ENCODE measurements at places on chromosomes 2 and 18. TPM values are rescaled to one million over a fixed set of nuclear protein-coding genes. Genes with fewer than 3 reads are reported as not detected.

DNA sequence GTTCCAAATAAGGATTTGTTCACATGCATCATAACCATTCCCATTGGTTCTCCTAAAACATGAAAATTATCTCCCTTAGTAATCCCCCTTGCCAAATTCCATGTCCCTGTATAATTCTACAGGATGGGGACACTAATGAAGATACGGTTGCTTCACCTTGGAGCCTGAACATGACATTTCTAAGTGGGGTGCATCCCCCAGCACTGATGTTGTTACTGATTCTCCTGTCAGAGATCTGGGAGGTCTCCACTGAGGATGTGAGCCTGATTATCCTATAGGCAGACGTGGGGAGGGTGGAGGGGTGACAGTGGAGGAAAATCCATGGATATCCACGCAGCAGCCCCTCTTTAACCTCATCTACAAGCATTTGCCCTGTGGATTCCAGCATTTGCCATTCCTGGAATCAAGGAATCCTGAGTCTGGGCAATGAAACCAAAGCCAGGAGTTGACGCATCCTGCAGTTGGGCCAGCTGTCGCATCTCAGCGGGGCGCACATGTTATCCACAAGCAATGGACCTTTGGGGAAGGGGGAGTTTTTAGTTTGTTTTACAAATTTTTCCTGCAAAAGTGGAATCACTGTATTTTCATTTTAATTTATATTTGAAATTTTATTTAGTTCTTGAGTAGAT lies 57.3 kb downstream of the HK2 start:
- no peak for DNase-seq

- DNase-seq, result no peak
Measured at GRCh38 chr2:226031647-226032501, 632.4 kb downstream of the NYAP2 start.

- no peak for DNase-seq
Measured at GRCh38 chr2:178946494-178946893, 103.4 kb downstream of the CCDC141 start.

DNA sequence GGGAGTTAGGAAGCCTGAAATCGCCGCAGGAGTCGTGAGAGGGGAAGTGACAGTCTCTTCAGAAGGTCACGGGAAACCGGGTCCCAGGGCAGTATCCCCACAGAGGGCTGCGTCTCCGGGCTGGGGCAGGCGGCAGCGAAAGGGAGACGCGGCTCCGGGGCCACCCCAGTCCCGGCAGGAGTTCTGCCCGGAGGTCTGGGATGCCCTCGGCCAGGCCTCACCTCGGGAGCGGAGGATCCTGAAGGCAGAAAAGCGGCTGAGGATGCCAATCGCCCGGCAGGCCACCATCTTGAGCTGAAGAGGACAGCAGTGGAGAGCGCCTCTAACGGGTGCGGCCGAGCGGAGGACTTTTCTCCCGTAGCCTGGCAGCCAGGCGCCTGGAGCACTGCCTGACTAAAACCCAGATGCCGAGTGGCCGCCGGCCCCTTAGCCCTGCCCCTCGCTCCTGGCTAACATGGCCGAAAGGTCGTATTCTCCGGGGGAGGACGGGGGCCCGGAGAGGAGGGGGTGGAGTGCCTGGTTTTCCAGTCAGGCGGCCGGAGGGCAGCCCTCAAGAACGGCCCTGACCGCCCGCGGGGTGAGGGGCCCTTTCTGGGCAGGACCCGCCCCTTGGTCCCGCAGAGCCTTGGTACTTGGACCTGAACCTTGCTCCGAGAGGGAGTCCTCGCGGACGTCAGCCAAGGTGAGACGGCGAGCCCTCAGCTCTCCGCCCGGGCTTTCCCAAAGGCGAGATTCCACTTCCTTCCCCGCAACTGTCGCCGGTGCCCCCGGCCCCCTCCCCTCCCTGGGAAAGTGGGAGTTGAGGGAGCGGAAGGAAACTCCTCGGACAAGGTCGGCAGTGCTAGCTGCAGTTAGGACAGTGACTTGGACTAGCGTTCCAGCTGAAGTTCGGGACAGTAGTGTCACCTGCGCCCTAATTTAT lies at the start of the genes HADHA and HADHB:
TSS of gene HADHA (minus strand) at position 324 of the 922 bp plus-strand sequence. CDS start at position 288, 36 bp downstream.
TSS of gene HADHB (plus strand) at position 631 of the 922 bp plus-strand sequence. CDS start 9,316 bp downstream, outside the sequence.
- peak; percentile 96 for DNase-seq

- DNase-seq, result no peak
Measured at GRCh38 chr2:226792155-226792881, 7.3 kb downstream of the IRS1 start.

- peak; percentile 39 for DNase-seq
Measured at GRCh38 chr2:68774569-68775271, 40.1 kb downstream of the ARHGAP25 start.

DNA sequence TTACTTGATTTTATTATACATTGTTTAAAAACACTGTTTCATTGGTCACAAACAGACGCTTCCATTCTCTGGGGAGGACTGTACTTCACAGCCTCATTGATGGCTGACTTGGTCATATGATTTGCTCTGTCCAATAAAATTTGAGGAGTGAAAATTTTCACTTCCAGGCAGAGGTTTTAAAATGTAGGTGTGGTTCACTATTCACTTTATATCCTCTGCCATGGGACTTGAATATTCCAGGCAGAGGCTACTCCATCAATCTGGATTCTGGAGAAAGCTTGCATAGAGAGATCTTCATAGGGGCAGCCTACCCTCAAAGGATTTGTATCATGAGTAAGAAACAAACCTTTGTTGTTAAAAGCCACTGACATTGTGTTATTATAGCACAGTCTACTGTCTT lies 56.7 kb downstream of the LDAH start:
- no peak for DNase-seq

- DNase-seq, result no peak
Measured at GRCh38 chr2:240520130-240520973, 37.4 kb downstream of the ANKMY1 start.

- DNase-seq, result no peak
Measured at GRCh38 chr2:98948956-98949739, 13.1 kb upstream of the CRACDL start.

The CCDC148 gene
- polyA plus RNA-seq, result 3.5 TPM

The CNTNAP5 gene
- not detected for polyA plus RNA-seq

The SERPINB13 gene
- not detected for polyA plus RNA-seq
